ENCODE measurements at places on chromosomes 12 and 14.

- no peak for DNase-seq
Observed at GRCh38 chr14:94897082-94897481, 127.2 kb upstream of the GSC start.

GRCh38 chr12:50720085-50720484, 43.8 kb upstream of the ATF1 start:
- no peak for DNase-seq

DNA sequence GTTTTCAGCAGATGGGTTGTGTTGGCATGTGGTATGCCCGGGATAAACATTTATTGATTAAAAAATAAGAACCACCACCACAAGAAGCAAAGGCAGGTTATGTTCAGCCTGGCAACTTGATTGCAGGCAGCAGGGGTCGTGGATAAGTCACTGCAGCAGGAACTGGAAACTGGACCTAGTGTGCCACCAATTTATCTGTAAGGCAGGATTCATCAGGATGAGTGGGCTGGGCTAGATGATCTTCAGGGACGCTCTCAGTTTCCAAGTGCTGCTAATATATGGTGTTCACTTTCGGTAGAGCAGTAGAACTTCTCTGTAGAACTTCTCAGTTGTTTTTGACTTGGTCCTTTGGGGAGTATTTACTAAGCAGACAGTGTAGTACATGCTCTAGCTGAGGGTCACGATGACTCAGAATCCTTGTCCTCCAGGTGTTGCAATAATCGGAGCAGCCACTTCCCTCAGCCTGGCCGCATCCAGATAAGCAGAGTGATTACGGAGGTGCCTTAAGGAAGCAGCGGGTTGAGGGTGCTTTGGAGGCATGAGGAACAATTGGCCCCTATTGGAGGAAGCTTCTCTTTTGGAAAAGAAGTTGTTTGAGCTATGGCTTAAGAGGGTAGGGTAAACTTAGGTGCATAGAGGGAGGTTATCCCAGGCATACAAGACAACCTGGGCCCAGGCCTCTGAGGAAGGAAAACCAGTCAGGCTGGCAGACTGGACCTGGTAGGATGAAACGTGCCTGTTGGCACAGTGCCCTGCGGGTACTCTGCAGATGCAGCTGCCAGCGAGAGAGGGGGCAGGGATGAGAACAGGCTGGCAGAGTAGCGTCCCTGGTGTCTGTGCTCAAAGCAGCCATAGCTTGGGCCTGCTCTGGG, 104.0 kb downstream of the GPR135 start:
- peak; percentile 95 for DNase-seq

- DNase-seq = no peak
Observed at GRCh38 chr12:95326445-95326844, 108.8 kb downstream of the VEZT start.

DNA sequence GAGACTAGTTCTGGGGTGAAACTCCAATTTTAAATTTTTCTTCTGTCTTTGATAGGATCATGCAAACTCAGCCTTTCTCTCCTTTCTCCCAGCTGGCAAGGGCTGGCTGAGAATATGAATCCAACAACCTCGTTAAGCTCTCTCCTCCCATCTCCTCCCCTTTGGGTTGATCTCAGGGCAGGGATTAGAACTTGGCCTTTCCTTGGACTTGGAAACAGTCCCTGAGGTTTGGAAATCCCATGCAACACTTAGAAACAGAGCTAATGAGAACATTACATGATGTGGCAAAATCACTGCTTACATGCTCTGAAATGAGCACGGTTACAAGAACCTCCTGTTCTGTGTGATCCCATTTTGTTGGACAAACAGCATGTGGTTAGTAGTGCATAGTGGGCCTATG, 31.6 kb downstream of the ACACB start:
- no peak for DNase-seq

DNA sequence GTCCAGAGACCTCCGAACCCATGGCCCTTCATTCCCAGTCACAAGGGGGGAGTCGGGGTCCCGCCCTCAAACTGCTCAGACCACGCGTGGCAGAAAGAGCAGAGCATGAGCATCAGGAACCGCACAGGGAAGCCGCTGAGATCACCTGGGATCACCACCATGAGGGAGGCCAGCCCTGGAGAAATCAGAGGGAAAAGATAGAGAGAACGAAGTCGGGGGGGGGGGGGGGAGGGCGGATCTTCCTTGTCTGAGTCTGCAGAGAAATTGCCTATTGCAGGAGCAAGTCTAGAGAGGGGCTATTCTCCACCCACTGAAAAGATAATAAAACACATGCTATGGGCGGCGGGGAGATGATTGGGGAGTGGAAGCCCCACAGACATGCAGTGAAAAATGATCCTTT, 884 bp upstream of the TMEM132C start:
- no peak for DNase-seq

DNA sequence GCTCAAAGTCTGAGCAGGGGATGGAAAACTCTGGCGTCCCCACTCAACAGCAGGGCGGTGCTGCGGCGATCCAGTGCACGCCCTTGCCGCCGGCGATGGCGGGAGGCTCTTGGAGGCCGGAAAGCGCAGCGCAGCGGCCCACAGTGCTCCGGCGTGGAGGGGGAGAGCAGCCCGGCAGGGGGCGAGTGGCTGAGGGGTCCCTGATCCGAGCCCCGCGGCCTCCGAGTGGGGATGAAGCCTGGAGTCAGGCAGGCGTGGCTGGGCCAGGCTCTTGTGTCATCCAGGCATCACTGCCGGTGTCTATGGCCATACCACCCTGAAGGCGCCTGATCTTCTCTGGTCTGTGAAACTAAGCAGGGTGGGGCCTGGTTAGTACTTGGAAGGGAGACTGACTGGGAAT, 183.1 kb downstream of the ALG10 start:
- DNase-seq = no peak

GRCh38 chr14:105844810-105845724, 318.7 kb downstream of the TMEM121 start:
- no peak for DNase-seq

GRCh38 chr12:107127482-107128430, 34.4 kb upstream of the CRY1 start:
- DNase-seq = peak; percentile 9
